Caco-2 (cell line): ENCODE measurements at places on chromosomes 7 and 10. TPM values are rescaled to one million over a fixed set of nuclear protein-coding genes. Genes with fewer than 3 reads are reported as not detected.

GRCh38 chr7:90931986-90932916, 332.0 kb upstream of the FZD1 start:
- no peaks in the 10 kb centered on the region for H3K4me1 ChIP-seq
- H3K36me3 ChIP-seq: no peaks in the 10 kb centered on the region
- no peak for DNase-seq
- H3K27ac ChIP-seq: no peak overlapping the region
- no peak overlapping the region for H3K4me3 ChIP-seq
- H3K27me3 ChIP-seq: no peaks in the 10 kb centered on the region

Gene PRSS37
- not detected in 2 replicates for total RNA-seq

GRCh38 chr10:109203646-109204353, 719.5 kb downstream of the XPNPEP1 start:
- H3K27me3 ChIP-seq: no peaks in the 10 kb centered on the region
- H3K4me3 ChIP-seq: no peak overlapping the region
- H3K27ac ChIP-seq: no peak overlapping the region

Gene ARHGEF35
- 15.7 and 20.5 TPM in 2 replicates for total RNA-seq

DNA sequence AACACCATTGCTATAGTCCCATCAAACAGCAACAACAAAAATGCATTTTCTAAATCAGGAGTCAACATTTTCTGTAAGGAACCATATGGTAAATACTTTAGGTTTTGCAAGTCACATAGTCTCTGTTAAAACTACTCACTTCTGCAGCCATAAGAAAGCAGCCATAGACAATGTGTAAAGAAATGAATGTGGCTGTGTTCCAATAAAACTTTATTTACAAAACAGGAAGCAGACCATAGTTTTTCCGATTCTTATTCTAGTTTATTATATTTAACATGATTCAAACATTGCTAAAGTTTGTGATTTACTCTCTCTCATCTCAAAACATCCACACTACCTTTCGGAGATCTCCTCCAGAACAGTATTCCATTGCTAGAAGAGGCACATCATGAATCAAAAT, 6.9 kb downstream of the CHUK start:
- no peaks in the 10 kb centered on the region for H3K4me1 ChIP-seq
- H3K27ac ChIP-seq: no peak overlapping the region
- DNase-seq: no peak
- no peaks in the 10 kb centered on the region for H3K27me3 ChIP-seq
- no peaks in the 10 kb centered on the region for H3K36me3 ChIP-seq

Gene TMEM140
- total RNA-seq: 3.8 and 6.1 TPM in 2 replicates

DNA sequence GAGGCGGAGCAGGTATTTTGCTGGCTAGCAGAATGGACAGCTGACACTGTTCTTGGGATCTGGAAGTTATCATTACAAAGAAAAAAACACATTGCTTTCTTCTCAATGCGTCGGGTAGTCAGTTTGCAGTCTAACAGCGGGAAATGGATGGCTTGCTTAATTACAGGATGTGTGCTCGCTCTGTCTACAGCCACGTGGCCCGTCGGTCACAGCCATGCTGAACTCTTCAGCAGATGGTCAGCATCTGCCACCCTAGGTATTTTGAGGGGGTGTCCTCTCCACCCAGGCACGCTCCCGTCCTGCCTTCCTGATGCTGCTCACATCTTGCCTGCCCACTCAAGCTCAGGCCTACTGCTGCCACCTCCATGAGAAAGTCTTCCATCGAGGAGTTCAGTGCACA, 20.4 kb upstream of the INMT start:
- DNase-seq: no peak
- no peak overlapping the region for H3K4me3 ChIP-seq
- H3K4me1 ChIP-seq: peaks cover 17% of the 10 kb centered on the region
- H3K36me3 ChIP-seq: no peaks in the 10 kb centered on the region
- H3K27me3 ChIP-seq: no peaks in the 10 kb centered on the region

Gene HOXA13
- 0.68 and 1.3 TPM in 2 replicates for total RNA-seq

Gene CDCA7L
- 15.2 and 19.1 TPM in 2 replicates for total RNA-seq

Gene MEOX2
- total RNA-seq: not detected in 2 replicates

GRCh38 chr10:36271627-36272340, 629.7 kb upstream of the FZD8 start:
- H3K4me1 ChIP-seq: no peaks in the 10 kb centered on the region
- H3K27ac ChIP-seq: no peak overlapping the region
- no peaks in the 10 kb centered on the region for H3K27me3 ChIP-seq
- DNase-seq: no peak
- H3K4me3 ChIP-seq: no peak overlapping the region
- H3K36me3 ChIP-seq: no peaks in the 10 kb centered on the region

Gene ACSM6
- total RNA-seq: not detected in 2 replicates

Gene PPP1R9A
- total RNA-seq: 37.2 and 37.4 TPM in 2 replicates

- no peak overlapping the region for H3K27ac ChIP-seq
- no peaks in the 10 kb centered on the region for H3K36me3 ChIP-seq
These were observed 370.8 kb downstream of the CDC14C start for GRCh38 chr7:49295146-49295545.

DNA sequence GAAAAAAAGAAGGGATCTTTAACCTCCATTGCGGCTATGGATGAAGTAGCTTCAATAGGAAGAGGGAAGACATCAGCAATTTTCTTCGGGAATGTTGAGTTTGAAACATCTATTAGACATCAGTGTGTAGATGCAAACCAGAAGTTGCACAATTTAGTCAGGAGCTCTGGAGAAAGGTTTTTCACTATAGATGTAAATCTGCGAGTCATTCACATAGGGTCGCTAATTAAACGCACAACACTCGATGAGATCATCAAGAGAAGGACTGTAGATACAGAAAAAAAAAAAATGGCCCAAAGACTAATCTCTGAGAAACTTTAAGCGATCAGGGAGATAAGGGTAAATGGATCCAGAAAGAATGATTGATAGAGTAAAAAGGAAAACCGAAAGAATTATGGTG, 61.7 kb upstream of the TES start:
- H3K4me1 ChIP-seq: no peaks in the 10 kb centered on the region
- H3K27ac ChIP-seq: no peak overlapping the region
- H3K36me3 ChIP-seq: no peaks in the 10 kb centered on the region
- no peak for DNase-seq

- no peak for DNase-seq
- no peaks in the 10 kb centered on the region for H3K36me3 ChIP-seq
- no peaks in the 10 kb centered on the region for H3K27me3 ChIP-seq
- H3K4me3 ChIP-seq: no peak overlapping the region
- no peaks in the 10 kb centered on the region for H3K4me1 ChIP-seq
These were observed 88.7 kb upstream of the ZWINT start for GRCh38 chr10:56449770-56450169.

- DNase-seq: no peak
- H3K4me3 ChIP-seq: no peak overlapping the region
- no peak overlapping the region for H3K27ac ChIP-seq
- H3K27me3 ChIP-seq: no peaks in the 10 kb centered on the region; the same call in 1 of the 2 replicates
- H3K36me3 ChIP-seq: no peaks in the 10 kb centered on the region
These were observed 16.8 kb upstream of the ZNF467 start for GRCh38 chr7:149790146-149790548.

GRCh38 chr7:22332461-22332870, 24.5 kb downstream of the RAPGEF5 start:
- no peaks in the 10 kb centered on the region for H3K36me3 ChIP-seq
- H3K27me3 ChIP-seq: no peaks in the 10 kb centered on the region
- H3K27ac ChIP-seq: no peak overlapping the region
- H3K4me3 ChIP-seq: no peak overlapping the region
- DNase-seq: no peak

- H3K36me3 ChIP-seq: no peaks in the 10 kb centered on the region
- no peaks in the 10 kb centered on the region for H3K4me1 ChIP-seq
- H3K27me3 ChIP-seq: no peaks in the 10 kb centered on the region
- no peak overlapping the region for H3K27ac ChIP-seq
- no peak overlapping the region for H3K4me3 ChIP-seq
These were observed 5.5 kb upstream of the ZNF467 start for GRCh38 chr7:149778696-149779501.

DNA sequence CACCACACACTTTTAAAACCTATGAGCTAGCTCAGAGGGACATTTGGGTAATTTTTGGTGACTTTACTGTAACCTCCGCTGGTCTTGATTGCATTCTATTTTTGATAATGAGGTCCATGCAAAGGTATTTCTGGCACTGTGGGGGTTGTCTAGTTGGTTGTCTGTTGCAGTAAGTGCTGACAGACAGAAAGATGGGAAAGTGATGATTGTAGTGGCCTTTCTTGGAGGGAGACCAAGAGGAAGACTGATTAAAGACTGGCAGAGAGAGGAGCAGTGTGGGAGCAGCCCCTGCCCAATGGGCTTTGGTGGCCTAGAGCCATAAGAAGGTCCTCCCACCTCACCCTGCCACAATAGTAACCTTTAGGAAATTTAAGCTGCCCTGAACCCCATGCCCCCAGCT, 173.4 kb upstream of the CTBP2 start:
- no peaks in the 10 kb centered on the region for H3K36me3 ChIP-seq
- no peaks in the 10 kb centered on the region for H3K27me3 ChIP-seq
- H3K4me3 ChIP-seq: no peak overlapping the region
- H3K4me1 ChIP-seq: no peaks in the 10 kb centered on the region
- DNase-seq: no peak

- no peaks in the 10 kb centered on the region for H3K4me1 ChIP-seq
- H3K4me3 ChIP-seq: no peak overlapping the region
- H3K36me3 ChIP-seq: no peaks in the 10 kb centered on the region
- no peaks in the 10 kb centered on the region for H3K27me3 ChIP-seq
- no peak for DNase-seq
- H3K27ac ChIP-seq: no peak overlapping the region
These were observed 19.0 kb upstream of the NKX6-2 start for GRCh38 chr10:132804785-132805426.

- H3K36me3 ChIP-seq: no peaks in the 10 kb centered on the region
- H3K27me3 ChIP-seq: no peaks in the 10 kb centered on the region
- no peak overlapping the region for H3K27ac ChIP-seq
- DNase-seq: no peak
These were observed 73.3 kb downstream of the ADAM12 start for GRCh38 chr10:126314863-126315493.

Gene MTPN
- 136 and 138 TPM in 2 replicates for total RNA-seq

DNA sequence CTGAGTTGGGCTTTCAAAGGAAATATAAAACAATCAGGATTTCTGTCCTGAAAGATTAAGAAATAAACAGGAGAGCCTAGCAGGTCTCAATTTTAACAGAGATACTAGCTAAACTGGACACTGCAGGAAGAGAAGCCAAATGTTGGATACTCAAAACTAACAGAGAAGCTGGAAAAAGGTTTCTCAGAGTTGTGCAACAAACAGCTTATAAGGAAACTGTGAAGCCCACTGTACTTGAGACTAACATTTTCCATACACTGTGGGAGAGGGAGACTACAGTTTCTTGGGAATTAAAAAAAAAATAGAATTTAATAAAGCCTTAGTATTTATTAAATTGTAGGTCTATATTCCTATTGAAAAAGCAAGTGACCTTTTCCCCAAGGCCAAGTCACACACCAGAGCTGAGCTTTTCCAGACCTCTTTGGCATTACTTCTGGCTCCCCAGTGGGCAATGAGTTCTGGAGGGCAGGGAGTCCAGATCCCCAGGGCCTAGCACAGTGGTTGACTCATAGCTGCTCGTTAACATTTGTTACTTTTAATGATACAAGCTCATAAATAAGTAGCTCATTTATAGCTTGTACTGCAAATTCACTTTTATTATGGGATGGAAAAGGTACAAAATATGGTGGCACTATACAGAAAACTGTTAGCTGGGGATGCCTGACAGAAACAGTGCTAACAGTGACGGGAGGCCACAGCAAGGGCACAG, 68.3 kb downstream of the MINDY3 start:
- H3K4me3 ChIP-seq: no peak overlapping the region
- no peak overlapping the region for H3K27ac ChIP-seq
- no peaks in the 10 kb centered on the region for H3K4me1 ChIP-seq
- no peaks in the 10 kb centered on the region; the same call in 1 of the 2 replicates for H3K36me3 ChIP-seq

GRCh38 chr10:130767116-130767730, 544.3 kb downstream of the TCERG1L start:
- no peaks in the 10 kb centered on the region for H3K36me3 ChIP-seq
- no peaks in the 10 kb centered on the region for H3K27me3 ChIP-seq
- no peaks in the 10 kb centered on the region for H3K4me1 ChIP-seq
- DNase-seq: no peak

GRCh38 chr7:131924857-131925256, 368.4 kb upstream of the PODXL start:
- H3K4me3 ChIP-seq: no peak overlapping the region
- no peaks in the 10 kb centered on the region for H3K36me3 ChIP-seq
- no peak for DNase-seq
- H3K27me3 ChIP-seq: no peaks in the 10 kb centered on the region

- H3K27me3 ChIP-seq: no peaks in the 10 kb centered on the region
- DNase-seq: no peak
- H3K4me3 ChIP-seq: peak overlapping the region; percentile 66
- H3K36me3 ChIP-seq: no peaks in the 10 kb centered on the region
- no peaks in the 10 kb centered on the region for H3K4me1 ChIP-seq
These were observed 578 bp downstream of the ZNF713 start for GRCh38 chr7:55887821-55888247.

GRCh38 chr10:101146392-101147251, 15.5 kb downstream of the TLX1 start:
- H3K4me3 ChIP-seq: no peak overlapping the region
- no peaks in the 10 kb centered on the region for H3K27me3 ChIP-seq
- H3K36me3 ChIP-seq: no peaks in the 10 kb centered on the region
- DNase-seq: no peak
- H3K4me1 ChIP-seq: peaks cover 8% of the 10 kb centered on the region

Gene KCNH2
- 0.60 and 0.66 TPM in 2 replicates for total RNA-seq

DNA sequence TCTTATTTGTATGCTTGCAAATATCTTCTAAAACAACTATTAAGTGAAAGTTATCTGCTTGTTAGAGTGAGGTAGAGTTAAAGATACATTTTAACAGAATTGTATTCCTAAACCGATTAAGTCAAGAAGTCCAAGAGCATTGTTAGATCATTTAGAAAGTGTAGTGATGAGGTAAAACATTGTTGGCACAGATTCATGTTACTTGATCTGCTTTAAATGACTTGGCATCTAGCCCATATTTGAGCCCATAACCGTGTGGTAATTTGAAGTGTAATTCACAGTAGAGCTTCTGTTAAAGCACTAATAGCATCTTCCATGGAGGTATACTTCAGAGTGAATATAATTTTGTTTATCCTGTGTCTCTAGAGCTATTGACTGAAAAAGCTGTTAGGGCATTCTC, 62.1 kb downstream of the PTEN start:
- DNase-seq: no peak
- H3K36me3 ChIP-seq: no peaks in the 10 kb centered on the region; the same call in 1 of the 2 replicates
- peaks cover 31% of the 10 kb centered on the region for H3K4me1 ChIP-seq

DNA sequence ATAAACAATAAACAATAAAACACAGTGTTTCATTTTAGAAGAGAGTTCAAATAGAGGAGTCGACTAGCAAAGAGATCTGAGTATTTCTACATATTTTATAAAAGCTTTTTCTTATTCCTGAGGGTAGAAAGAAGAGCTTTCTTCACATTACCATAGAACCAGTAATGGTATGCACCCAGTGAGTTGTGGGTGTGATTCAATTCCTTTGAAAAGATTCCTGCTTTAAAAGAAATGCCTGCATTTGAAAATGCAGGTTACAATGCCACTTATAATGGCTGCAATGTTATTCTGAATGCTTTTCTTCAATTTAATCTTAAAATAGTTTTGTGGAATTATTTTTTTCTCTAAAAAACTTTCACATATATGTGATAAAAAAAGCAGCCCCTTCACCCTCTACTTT, 178.1 kb downstream of the CDC14C start:
- H3K4me3 ChIP-seq: no peak overlapping the region
- DNase-seq: no peak
- H3K27me3 ChIP-seq: no peaks in the 10 kb centered on the region
- no peaks in the 10 kb centered on the region for H3K4me1 ChIP-seq

GRCh38 chr7:111362506-111363054, 199.7 kb downstream of the IMMP2L start:
- DNase-seq: no peak
- H3K4me3 ChIP-seq: no peak overlapping the region
- H3K4me1 ChIP-seq: no peaks in the 10 kb centered on the region
- H3K27ac ChIP-seq: no peak overlapping the region

Gene ASB4
- not detected in 2 replicates for total RNA-seq

Gene FRMPD2
- total RNA-seq: 0.12 TPM in 1 of 2 replicates, not detected in the other
